Esophagus muscularis mucosa (tissue), 4 donors: ENCODE measurements at places on chromosomes 5 and 9. TPM values are rescaled to one million over a fixed set of nuclear protein-coding genes. Genes with fewer than 3 reads are reported as not detected.
A peak's percentile ranks its signal among the peaks of the same experiment; 100 is the strongest.

GRCh38 chr9:133341369-133342068 is 5.5 kb upstream of the SURF6 start:
- DNase-seq: no peak
- H3K4me3 ChIP-seq: no peak overlapping the region
- H3K4me1 ChIP-seq: peaks cover 34% of the 10 kb centered on the region
- no peaks in the 10 kb centered on the region for H3K27me3 ChIP-seq
- no peak overlapping the region for H3K27ac ChIP-seq

DNA sequence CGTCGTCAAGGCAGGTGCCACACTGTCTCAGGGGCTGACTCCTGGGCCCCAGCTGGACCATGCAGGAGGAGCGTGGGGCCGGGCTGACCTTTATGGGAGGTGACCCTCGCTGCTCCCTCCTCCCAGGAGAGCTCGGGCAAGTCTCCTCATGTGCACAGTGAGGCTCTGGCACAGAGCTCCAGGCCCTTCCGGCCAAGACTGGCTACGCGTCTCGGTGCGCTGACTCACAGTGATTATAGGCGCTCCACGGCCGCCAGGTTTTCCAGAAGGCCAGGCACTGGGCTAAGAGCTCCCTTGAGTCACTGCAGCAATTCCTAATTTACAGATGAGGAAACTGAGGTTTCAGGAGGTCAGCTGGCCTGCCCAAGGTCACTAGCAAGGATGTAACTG is 47.4 kb downstream of the VAV2 start:
- DNase-seq: no peak
- H3K4me3 ChIP-seq: no peak overlapping the region
- no peaks in the 10 kb centered on the region for H3K4me1 ChIP-seq
- no peak overlapping the region for H3K27ac ChIP-seq
- peaks cover 4% of the 10 kb centered on the region for H3K36me3 ChIP-seq
- no peaks in the 10 kb centered on the region for H3K27me3 ChIP-seq

SH3TC2 gene
- 0.84 TPM for total RNA-seq

CENPK gene
- 0.57 TPM for total RNA-seq

GRCh38 chr5:135434591-135435466 is 12.3 kb downstream of the DCANP1 start:
- H3K4me3 ChIP-seq: no peak overlapping the region
- H3K27ac ChIP-seq: no peak overlapping the region
- H3K4me1 ChIP-seq: peaks cover 12% of the 10 kb centered on the region
- DNase-seq: peak; percentile 83
- peaks cover 18% of the 10 kb centered on the region for H3K27me3 ChIP-seq
- no peaks in the 10 kb centered on the region for H3K36me3 ChIP-seq

LEAP2 gene
- total RNA-seq: 0.23 TPM

ADAMTS12 gene
- total RNA-seq: 5.0 TPM

DNA sequence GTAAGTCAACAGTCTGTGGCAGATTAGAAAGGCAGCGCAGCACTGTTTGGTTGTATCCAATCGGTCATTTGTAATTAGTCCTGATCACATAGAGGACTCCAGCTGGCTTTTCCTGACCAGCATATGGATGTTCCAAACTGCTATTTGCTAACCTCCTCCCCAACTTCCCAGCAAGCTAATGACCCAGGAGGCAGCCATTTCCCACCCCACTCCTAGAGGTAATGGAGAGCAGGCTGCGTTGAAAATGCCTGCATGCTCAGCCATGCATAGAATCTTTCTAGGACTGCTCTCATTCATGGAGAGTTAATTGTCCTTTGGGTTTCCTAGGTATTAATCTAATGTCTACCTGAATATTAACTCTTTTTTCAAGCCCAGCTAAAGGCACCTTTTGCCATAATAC is 850.6 kb upstream of the WWC1 start:
- H3K27me3 ChIP-seq: no peaks in the 10 kb centered on the region
- H3K27ac ChIP-seq: no peak overlapping the region
- no peak overlapping the region for H3K4me3 ChIP-seq
- no peak for DNase-seq
- H3K36me3 ChIP-seq: no peaks in the 10 kb centered on the region

DNA sequence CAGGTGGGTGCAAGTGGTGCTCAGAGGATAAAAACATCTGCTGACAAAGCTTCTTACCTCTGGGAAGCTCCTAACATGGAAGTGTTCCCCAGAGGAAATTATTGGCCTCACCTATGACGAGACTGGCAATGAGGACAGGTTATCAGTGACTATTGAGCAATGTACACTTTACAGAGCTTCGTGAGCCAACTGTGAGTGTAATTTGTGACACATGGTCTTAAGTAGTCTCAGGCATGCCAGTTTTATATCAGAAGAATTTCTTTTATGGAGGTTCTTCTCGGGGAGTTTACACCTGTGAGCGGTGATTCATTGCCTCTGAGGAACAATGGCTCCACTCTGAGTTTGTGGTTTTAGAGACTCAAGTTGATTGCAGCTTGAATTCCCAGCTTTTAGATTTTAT is 11.3 kb downstream of the ANKDD1B start:
- no peak overlapping the region for H3K27ac ChIP-seq
- no peak overlapping the region for H3K4me3 ChIP-seq
- H3K4me1 ChIP-seq: no peaks in the 10 kb centered on the region
- DNase-seq: no peak
- H3K27me3 ChIP-seq: no peaks in the 10 kb centered on the region

FYB1 gene
- total RNA-seq: 4.5 TPM

IER5L gene
- total RNA-seq: 13.4 TPM

GRCh38 chr5:91378752-91379211 is 4.3 kb downstream of the ARRDC3 start:
- no peaks in the 10 kb centered on the region for H3K27me3 ChIP-seq
- H3K27ac ChIP-seq: peak overlapping the region; percentile 99
- no peak for DNase-seq
- H3K4me1 ChIP-seq: peaks cover 12% of the 10 kb centered on the region
- H3K36me3 ChIP-seq: peaks cover 25% of the 10 kb centered on the region
- peak overlapping the region; percentile 69 for H3K4me3 ChIP-seq

DNA sequence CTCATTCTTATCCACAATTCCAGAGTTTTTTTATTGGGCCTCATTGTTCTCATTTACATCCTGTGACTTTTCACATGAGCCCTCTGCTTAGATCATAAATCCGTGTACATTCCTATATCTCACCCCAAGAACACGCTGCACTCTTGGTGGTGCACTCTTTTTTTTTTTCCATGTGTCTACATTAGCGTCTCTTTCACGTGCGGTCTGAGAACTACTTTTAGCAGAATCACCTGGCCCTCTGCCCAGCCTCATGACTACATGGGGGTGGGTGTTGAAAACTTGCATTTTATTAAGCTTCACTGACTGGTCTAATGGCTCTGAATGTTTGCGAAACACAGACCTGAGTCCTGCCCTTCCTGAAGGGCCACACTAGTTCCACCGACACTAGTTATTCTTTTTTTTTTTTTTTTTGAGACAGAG is 18.6 kb downstream of the C9orf57 start:
- no peaks in the 10 kb centered on the region for H3K36me3 ChIP-seq
- no peak overlapping the region for H3K4me3 ChIP-seq

DNA sequence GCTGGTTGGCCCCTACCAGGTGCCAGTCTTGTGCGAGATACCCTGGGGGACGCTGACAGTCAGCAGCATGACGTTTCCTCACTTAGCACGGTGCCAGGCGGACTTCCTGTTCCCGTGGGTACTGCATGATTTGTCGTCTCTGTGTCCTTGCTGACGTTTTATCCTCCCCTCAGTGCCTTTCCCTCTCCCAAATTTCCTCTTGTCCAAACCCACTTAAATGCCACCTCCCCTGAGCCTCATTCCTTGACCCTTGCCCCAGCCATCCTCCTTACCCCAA is 60.6 kb upstream of the SAP30L start:
- H3K27ac ChIP-seq: no peak overlapping the region
- no peaks in the 10 kb centered on the region for H3K36me3 ChIP-seq
- no peaks in the 10 kb centered on the region for H3K4me1 ChIP-seq
- no peaks in the 10 kb centered on the region for H3K27me3 ChIP-seq
- H3K4me3 ChIP-seq: no peak overlapping the region

DNA sequence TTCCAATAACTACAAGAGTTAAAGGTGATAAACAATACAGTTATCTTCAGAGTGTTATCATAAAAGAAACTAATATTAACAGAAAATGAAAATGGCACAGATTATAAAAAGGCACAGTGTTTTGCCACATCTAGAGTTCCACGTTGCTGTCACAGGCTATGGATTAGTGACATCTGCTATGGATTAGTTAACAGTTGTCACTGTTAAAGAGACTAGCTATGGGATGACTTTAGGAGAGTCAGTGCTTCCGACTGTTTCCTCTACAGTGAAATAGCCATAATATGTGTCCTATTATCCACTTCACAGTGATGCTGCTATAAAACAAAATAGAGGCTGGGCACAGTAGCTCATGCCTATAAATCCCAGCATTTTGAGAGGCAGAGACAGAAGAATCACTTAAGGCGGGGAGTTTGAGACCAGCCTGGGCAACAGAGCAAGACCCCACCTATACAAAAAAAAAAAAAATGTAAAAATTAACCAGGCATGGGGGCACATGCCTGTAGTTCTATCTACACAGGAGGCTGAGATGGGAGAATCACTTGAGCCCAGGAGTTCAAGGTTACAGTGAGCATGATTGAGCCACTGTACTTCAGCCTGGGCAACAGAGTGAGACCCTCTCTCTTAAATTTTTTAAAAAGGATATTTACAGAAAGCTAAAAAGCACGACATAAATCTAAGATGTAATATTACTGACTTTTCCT is 19.7 kb downstream of the MAPKAP1 start:
- DNase-seq: no peak
- no peaks in the 10 kb centered on the region for H3K27me3 ChIP-seq
- no peaks in the 10 kb centered on the region for H3K4me1 ChIP-seq
- H3K36me3 ChIP-seq: no peaks in the 10 kb centered on the region

GRCh38 chr5:105460721-105461120 is 1898.1 kb upstream of the NUDT12 start:
- no peak overlapping the region for H3K27ac ChIP-seq
- H3K27me3 ChIP-seq: no peaks in the 10 kb centered on the region
- H3K4me1 ChIP-seq: no peaks in the 10 kb centered on the region
- no peak overlapping the region for H3K4me3 ChIP-seq
- no peak for DNase-seq
- H3K36me3 ChIP-seq: no peaks in the 10 kb centered on the region

DNA sequence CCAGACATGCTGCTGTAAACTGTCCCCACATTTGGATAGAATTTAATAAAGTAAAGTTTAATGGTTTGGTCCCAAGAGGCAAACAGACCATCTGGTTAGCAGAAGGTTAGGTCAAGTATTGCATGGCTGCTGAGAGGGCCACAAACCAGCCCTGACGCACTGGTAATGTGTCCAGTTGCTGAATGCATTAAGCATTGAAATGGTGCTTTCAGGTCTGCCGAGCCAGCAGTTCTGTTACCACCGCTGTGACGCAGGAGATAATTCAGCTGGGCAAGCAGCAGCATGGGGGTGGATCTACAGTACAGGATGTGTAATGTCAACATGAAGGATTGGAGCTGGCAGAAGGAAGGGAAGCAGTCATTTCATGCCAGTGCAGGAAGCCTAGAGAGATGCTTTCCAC is 16.0 kb downstream of the ZNF462 start:
- peaks cover 95% of the 10 kb centered on the region for H3K4me1 ChIP-seq
- no peak overlapping the region for H3K4me3 ChIP-seq
- no peaks in the 10 kb centered on the region for H3K27me3 ChIP-seq
- H3K27ac ChIP-seq: peak overlapping the region; percentile 54
- DNase-seq: no peak
- no peaks in the 10 kb centered on the region for H3K36me3 ChIP-seq

- no peak overlapping the region for H3K27ac ChIP-seq
- no peak overlapping the region for H3K4me3 ChIP-seq
These were observed 464.7 kb downstream of the ZSWIM6 start for GRCh38 chr5:61796773-61797172.

PCDHGA3 gene
- total RNA-seq: 2.6 TPM

- no peaks in the 10 kb centered on the region for H3K4me1 ChIP-seq
- no peak overlapping the region for H3K27ac ChIP-seq
- DNase-seq: no peak
- no peaks in the 10 kb centered on the region for H3K36me3 ChIP-seq
- H3K4me3 ChIP-seq: no peak overlapping the region
- H3K27me3 ChIP-seq: no peaks in the 10 kb centered on the region
These were observed 97.7 kb downstream of the PRDM6 start for GRCh38 chr5:123186771-123187170.

TAS2R1 gene
- total RNA-seq: not detected

DNA sequence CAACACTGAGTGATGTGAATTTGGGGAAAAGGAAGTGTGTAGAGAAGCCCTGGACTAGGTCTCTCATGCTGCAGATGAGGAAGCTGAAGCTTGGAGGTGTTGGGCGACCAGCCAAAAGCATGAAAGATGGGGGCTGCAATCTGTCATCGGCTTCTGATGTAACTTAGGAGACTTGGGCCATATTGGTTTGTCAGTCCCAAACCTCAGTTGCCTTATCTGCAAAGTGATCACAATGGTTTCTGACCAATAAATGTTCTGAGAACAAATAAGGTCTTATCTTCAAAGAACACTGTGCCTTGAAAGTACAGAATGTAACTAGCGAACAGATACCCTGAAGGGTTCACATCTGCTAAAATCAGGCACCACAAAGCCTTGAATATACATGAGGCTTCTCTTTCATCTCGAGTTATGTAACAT is 198.4 kb upstream of the NR3C1 start:
- no peaks in the 10 kb centered on the region for H3K4me1 ChIP-seq
- H3K4me3 ChIP-seq: no peak overlapping the region
- no peaks in the 10 kb centered on the region for H3K27me3 ChIP-seq
- H3K27ac ChIP-seq: no peak overlapping the region

- H3K27me3 ChIP-seq: no peaks in the 10 kb centered on the region
- H3K27ac ChIP-seq: no peak overlapping the region
- no peak overlapping the region for H3K4me3 ChIP-seq
- DNase-seq: no peak
These were observed 6.3 kb downstream of the IFNA21 start for GRCh38 chr9:21160178-21160577.

DNA sequence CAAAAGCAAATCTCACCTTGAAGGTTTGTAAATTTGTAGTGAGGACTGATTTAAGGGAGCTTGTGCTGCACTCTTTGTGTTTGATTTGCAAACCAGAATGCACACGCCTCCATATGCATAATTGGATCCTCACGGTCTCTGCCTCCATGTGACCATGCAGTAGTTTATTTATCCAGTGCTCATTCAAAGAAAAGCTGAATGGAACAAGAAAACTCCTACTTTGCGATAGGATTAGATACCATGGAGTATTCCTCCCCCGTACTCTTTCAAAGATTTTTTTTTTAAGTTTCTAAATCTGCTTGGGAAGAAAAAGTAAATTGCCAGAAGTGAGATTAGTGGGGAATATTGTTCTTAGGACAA is 290.4 kb upstream of the TUT7 start:
- no peaks in the 10 kb centered on the region for H3K27me3 ChIP-seq
- H3K27ac ChIP-seq: no peak overlapping the region
- H3K4me3 ChIP-seq: no peak overlapping the region
- DNase-seq: no peak
